SIG-M5 (cell line): ENCODE measurements at places on chromosomes 6 and 20.

DNA sequence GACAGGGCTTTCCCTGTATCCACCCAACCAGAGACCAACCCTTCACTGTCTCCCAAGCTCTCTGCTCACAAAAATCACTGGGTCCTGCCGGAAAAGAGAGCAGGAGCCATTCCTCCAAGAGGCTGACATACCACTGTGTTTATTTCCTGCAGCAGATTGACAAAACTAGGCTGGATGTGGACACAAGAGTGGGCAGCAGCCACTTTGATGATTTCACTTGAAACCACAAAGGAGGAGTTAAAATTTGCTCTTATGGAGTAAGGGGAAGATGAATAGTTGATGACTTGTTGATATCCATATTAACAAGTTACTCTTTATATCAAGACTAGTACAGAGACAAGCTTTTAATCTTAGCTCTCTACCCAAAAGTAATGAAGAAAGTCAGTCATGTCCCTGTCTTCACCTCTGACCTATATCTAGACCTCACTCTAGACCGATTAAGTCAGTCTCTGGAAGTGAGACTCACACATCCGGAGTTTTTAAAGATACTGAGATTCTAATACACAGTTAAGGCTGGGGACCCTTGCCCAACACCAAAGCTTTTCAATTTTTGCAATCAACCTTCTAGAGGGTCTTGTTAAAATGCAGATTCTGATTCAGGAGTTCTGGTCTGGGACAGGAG is 73.8 kb downstream of the SCML4 start:
- DNase-seq: no peak

- DNase-seq: no peak
Observed at GRCh38 chr20:25017257-25017803, 24.8 kb upstream of the APMAP start.

GRCh38 chr6:3288711-3289663 is 30.2 kb downstream of the PSMG4 start:
- DNase-seq: no peak

- no peak for DNase-seq
Observed at GRCh38 chr6:130034378-130035146, 16.2 kb downstream of the L3MBTL3 start.
